ENCODE measurements at places on chromosomes 11 and 22. TPM values are rescaled to one million over a fixed set of nuclear protein-coding genes. Genes with fewer than 3 reads are reported as not detected.

GRCh38 chr11:104093426-104094280 is 57.2 kb downstream of the DDI1 start:
- H3K27me3 ChIP-seq = no peaks in the 10 kb centered on the region
- no peak for DNase-seq
- no peak overlapping the region for H3K27ac ChIP-seq
- no peak overlapping the region for H3K4me3 ChIP-seq

CACNA1I gene
- 1.0 TPM for total RNA-seq

- no peaks in the 10 kb centered on the region for H3K27me3 ChIP-seq
- no peak overlapping the region for H3K27ac ChIP-seq
- H3K4me1 ChIP-seq = no peaks in the 10 kb centered on the region
- no peak overlapping the region for H3K4me3 ChIP-seq
Observed at GRCh38 chr11:86449993-86450629, 75.4 kb downstream of the CCDC81 start.

GRCh38 chr11:131371791-131372104 is 1.3 kb downstream of the NTM start:
- no peak for DNase-seq
- no peak overlapping the region for H3K27ac ChIP-seq
- no peaks in the 10 kb centered on the region for H3K4me1 ChIP-seq
- peaks cover 7% of the 10 kb centered on the region for H3K27me3 ChIP-seq
- no peak overlapping the region for H3K4me3 ChIP-seq

TMEM45B gene
- total RNA-seq = 303 TPM

DNA sequence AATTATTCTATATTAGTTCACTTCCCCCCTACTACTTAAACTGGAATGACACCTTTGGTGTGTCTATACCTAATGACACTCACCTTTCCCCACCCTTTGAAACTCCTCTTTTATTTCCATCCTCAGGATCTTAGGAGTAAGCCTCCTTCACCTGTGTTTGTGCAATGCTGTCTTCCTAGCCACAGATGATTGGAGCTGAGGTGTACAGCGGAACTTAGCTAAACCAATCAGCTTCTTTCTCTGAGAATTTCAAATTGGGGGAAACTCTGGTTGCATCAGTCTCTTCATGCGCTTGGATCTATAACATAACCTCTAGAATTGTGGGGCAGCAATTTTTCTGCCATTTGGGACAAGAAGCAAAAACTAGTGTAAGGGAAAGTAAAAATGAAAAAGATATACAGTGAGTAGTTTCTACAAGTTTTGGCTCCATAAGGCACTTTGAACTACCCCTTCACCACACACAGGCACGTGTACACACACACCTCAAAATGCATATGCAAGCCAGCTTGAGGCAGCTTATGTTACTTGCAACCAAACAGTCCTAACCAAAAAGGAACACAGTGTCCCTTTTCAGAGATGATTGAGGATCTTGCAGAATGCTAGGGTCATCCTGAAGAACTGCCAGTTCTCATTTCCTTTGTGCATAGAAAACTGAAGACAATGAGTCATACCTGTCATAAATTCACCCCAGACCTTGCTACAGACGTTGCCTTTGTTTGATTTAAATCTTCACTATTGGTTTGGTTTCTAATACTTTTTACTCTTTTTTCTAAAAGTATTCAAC is 36.0 kb upstream of the LDLRAD3 start:
- no peaks in the 10 kb centered on the region for H3K4me1 ChIP-seq
- no peak for DNase-seq
- H3K4me3 ChIP-seq = no peak overlapping the region
